ENCODE measurements at places on chromosomes 7 and 10. TPM values are rescaled to one million over a fixed set of nuclear protein-coding genes. Genes with fewer than 3 reads are reported as not detected.
A peak's percentile ranks its signal among the peaks of the same experiment; 100 is the strongest.

- DNase-seq, result no peak
Measured at GRCh38 chr10:98170249-98171117, 36.0 kb downstream of the R3HCC1L start.

GRCh38 chr7:34207810-34208209 is 302.5 kb downstream of the BMPER start:
- no peak for DNase-seq

- no peak for DNase-seq
Measured at GRCh38 chr7:42359946-42360345, 122.9 kb upstream of the GLI3 start.

DNA sequence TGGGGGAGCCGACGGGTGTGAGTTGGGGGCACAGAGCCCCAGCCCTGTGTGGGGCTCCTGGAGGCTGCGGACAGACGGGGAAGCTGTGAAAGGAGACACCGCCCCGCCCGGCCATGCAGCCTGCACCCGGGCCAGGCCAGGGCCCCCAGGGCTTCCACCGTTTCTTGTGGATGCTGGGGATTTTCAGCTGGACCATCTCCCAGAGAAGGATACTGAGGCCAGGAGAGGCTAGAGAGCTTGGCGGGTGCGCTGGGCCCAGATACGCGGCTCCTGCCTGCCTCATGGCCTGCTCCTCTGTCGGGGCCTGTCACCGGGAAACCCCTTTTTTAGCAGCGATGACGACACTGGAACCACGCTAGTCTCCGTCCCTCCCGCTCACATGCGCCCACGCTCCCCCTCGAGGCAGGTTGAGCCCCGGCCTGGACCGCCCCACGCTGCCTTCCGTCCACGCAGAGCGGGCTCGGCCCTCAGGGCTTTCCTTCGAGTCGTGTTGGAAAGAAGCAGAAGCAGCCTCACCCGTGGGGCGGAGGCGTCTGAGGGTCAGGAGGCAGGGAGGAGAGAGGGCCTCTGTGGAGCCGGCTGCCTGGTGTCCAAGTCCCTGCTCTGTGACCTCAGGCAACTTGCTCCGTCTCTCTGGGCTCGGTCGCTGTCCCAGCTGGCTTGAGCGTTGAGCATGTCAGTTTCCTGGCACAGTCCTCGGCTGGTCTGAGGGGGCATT is 11.7 kb downstream of the TMEM184A start:
- DNase-seq, result peak; percentile 82

GRCh38 chr10:117318909-117319308 is 56.3 kb downstream of the PDZD8 start:
- DNase-seq, result no peak

DNA sequence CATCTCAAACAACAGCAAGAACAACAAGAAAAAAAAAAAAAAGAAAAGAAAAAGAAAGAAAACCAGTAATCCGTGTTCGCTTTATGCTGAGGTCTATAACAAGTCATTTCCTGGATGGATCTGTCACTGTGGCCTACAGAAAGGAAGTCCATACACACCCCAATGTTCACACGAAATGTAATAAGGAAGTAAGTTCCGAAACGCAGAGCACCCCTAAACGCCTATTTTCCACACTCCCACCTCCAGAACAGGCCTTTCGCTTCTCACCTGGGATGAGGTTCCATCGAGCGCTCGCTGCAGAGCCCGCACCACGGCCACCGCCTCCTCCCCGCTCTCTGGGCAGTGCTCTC is 735 bp downstream of the ZNF394 start:
- DNase-seq, result no peak

The THSD7A gene
- 6.6 TPM for total RNA-seq

The FAS gene
- total RNA-seq, result 30.7 TPM

The TSPAN33 gene
- 6.3 TPM for total RNA-seq

DNA sequence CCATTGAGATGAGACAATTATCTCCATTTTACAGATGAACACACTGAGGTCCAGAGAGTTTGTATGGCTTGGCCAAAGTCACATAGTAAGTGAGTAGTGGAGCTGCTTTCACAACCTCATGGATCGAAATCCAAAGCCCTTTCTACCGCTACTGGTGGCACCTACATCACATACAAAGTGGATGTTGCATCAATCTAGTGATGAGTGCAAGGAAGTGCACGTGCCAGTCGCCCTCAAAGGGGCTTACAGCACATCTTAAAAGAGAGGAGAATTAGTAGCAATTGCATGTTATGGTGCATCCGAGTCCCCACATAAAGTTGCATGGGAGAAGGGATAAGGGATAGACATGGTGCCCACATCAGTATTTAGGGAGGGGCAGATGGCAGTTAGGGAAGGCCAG is 31.0 kb upstream of the GPR26 start:
- DNase-seq, result no peak

DNA sequence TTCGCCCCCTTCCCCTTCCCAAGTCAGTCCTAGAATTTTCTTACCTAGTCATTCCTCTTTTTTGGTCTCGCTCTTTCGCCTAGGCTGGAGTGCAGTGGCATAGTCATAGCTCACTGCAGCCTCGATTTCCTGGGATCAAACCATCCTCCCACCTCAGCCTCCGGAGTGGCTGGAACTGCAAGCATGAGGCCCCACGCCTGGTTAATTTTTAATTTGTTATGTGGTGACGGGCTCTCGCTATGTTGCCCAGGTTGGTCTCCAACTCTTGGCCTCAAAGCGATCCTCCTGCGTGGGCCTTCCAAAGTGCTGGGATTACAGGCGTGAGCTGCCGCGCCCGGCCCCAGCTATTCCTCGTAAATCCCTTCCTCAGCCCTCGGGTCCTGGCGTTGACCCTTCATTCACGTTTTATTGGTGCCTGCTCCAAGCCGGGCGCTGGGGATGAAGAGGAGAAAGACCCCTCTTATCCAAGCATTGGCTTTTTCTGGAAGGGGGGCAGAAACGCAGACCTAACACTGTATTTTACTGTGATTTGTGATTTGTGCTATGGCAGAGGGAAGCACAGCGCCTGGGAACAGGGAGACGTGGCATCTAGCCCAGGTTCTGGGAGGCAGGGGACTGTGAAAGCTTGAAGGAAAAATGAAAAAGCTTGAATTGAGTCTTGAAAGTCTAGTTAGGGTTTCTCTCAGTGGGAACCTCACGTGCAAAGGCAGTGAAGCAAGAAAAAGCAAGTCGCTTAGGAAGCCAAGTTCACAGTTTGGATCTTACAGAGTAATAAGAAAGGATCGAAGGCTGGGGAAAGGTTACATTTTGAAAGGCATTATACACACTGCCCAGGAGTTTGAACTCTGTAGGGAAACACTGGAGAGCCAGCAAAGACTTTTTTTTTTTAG is 516 bp downstream of the ZNHIT1 start:
- DNase-seq, result no peak

DNA sequence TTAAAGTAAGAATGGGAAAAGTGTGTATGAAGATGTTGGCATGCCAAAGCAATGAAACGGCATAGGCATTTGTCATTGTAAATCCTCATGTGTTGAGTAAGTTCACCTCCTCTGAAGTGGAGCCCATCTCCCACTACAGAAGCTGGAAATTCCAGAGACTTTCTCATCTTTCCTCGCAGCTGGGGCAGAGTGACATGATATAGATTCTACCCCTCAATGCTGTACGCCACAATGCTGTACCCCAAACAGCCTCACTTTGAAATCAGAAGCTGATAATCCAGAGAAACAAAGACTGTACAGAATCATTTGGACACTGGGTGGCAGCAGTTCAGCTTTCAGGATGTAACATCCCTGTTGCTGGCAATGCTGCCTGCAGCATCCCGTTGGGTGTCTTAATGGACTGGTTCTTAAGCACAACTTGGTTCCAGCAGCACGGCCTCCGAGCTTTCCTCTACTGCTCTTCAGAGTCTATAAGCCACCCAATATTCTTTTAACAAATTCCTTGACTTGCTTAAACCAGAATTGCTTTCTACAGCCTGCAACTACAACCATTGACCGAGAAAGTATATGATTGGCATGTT is 18.8 kb downstream of the ZC3HAV1L start:
- DNase-seq, result no peak

DNA sequence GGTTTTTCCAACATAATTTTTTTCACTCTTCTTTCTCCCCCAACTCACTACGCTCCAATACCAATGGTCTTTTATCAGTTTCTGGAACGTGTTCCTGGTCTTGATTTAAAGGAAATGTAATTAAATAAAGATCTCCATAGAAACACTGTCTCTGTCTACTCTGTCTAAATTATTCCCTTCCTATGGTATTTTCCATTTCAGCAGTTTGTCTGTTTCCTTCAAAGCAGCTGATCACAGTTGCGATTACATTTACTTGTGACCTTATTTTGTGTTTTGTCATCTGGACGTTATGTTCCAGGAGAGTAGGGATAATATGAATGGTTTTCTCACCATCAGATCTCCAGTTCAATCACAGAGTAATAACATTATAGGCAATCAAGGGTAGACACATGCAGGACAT is 359.2 kb downstream of the NRG3 start:
- DNase-seq, result no peak

DNA sequence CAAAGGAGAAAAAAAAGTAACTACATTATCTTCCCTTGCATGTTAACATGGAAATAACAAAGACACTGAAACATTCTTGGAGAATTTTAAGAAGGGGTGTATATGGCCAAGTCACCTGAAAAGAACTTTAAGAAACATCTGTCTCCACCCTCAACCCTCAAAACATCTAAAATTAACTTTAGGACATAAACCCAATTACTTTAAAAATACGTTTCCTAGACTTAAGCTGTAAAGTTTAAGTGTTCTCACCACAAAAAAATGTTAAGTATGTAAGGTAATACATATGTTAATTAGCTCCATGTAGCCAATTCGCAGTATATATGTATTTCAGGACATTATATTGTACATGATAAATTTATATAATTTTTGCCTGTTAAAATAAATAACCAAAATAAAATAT is 71.1 kb upstream of the GLCCI1 start:
- DNase-seq, result no peak

The FKBP9 gene
- 163 TPM for total RNA-seq

GRCh38 chr7:142319970-142320369 is 62.1 kb upstream of the PRSS58 start:
- no peak for DNase-seq

DNA sequence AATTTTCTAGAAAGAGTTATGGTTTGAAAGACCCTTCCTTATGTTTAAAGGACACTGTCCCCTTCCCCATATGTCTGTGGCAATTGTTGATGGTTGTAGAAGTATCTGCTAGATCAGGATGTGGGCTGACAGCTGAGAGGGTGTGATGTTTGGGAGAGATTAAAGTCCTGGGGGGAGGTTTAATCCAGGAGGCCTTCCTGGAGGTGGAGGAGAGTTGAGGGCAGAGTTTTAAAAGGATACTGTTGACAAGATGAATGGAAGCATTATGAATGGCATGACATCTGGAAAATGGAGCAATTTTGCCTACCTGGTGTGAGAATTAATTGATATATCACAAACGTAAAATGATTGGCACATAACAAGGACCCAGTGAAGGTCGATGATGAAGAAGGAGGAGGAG is 32.9 kb upstream of the SMC3 start:
- DNase-seq, result no peak

- DNase-seq, result no peak
Measured at GRCh38 chr10:88926566-88927415, 25.8 kb downstream of the ACTA2 start.

- DNase-seq, result no peak
Measured at GRCh38 chr7:35480806-35481205, 214.1 kb downstream of the HERPUD2 start.

DNA sequence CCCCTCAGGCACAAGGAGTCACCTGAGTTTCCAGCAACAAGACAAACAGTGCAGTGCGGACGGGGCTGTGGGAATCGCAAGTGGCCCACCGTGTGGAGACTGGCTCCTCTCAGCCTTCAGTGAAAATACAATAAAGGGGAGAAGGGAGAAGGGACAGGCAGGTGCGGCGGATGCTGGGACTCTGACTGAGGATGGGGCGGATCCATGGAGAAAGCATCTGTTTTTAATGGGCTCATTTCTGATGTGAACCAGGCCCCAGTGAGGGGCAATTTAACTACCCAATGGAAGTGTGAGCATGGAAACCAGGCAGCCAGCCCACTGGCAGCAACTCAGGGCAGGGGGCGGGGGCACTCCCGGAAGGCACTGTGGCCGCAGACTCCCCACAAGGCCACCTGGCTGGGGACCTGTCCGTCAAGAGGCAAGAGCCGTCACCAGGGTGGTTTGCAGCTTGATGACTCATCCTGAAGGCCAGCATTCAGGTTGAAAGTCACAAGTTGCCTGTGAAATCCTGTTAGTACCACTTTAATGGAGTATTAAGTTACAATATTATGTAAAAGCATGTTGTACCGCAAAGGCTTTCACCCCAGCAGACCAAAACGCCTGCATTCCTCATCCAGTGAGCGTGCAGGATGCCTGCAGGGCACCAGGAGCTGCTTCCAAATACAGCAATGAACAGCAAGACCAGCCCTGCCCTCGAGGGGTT is 476.4 kb downstream of the PTPRN2 start:
- peak; percentile 72 for DNase-seq

- no peak for DNase-seq
Measured at GRCh38 chr10:116780691-116781205, 38.4 kb upstream of the HSPA12A start.

The CCL24 gene
- total RNA-seq, result not detected

The ATAD1 gene
- 45.3 TPM for total RNA-seq

GRCh38 chr7:27641581-27642230 is 21.0 kb downstream of the HIBADH start:
- DNase-seq, result no peak

All from posterior vena cava (tissue), 2 donors.